ENCODE measurements at places on chromosomes 3 and 15.

- DNase-seq, result no peak
Observed at GRCh38 chr15:62026487-62027262, 33.6 kb downstream of the VPS13C start.

- DNase-seq, result no peak
Observed at GRCh38 chr15:55164284-55164683, 32.5 kb downstream of the RSL24D1 start.

- no peak for DNase-seq
Observed at GRCh38 chr3:16663854-16664712, 58.9 kb upstream of the DAZL start.

- no peak for DNase-seq
Observed at GRCh38 chr3:10632741-10633140, 127.4 kb upstream of the ATP2B2 start.

DNA sequence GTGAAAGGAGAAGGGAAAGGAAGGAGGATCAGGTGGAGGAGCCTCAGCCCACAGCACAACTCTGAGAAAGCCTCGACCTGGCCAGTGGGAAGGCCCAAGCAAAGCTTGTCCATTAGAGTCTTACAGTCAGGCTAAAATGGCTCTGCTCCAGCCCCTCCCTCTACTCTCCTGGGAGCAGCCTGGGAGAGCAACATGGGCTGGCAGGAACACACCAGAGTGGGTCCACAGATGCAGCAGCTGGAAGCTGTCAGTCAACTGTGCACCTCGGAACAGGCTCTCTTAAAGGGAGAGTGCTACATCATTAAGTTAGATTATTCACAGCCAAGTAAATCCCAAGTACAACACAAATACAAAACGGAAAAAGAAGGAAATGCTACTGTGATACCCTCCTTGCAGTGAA lies 98.0 kb upstream of the LIMD1 start:
- DNase-seq, result no peak

- DNase-seq, result no peak
Observed at GRCh38 chr15:40471105-40471807, 472 bp downstream of the CHST14 start.

GRCh38 chr3:44045476-44046275 lies 196.0 kb upstream of the TOPAZ1 start:
- no peak for DNase-seq

DNA sequence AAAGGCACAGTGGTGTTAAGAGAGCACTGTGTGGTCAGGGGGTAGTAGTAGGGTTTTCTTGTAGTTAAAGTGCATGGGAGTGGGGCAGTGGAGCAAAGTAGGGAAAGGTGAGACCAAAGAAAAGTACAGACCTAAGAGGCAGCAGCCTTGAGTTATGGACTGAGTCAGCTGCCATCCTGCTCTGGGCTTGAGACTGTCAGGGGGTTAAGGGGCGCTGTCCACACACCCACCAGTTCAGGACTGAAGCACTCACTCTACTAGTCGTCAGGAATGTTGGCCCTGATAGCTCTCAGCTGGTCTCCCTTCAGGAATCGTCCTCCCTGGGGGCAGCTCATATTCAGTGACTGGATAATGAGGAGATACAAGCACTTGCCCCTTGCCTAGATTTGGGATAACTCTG lies 7.9 kb downstream of the CCR4 start:
- no peak for DNase-seq

- no peak for DNase-seq
Observed at GRCh38 chr15:87947560-87947959, 309.0 kb downstream of the NTRK3 start.

DNA sequence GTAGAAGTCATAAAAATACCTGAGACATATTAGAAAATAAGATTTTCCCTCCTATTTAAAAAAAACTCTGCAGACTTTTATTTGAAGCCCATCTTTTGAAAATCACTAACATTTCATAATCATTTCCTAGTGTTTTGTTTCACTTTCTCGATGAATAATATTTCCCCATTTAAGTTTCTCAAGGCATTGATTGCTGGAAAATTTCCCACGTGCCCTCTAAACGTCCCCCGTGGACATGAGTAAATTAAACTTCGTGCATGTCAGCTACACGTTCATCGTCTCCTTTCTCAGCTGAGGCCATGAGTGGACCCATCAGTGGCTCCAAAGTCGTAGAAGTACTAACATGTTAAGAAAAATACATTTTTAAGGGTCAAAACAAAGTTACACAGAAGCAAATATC lies 2.0 kb upstream of the TM2D3 start:
- DNase-seq, result no peak

DNA sequence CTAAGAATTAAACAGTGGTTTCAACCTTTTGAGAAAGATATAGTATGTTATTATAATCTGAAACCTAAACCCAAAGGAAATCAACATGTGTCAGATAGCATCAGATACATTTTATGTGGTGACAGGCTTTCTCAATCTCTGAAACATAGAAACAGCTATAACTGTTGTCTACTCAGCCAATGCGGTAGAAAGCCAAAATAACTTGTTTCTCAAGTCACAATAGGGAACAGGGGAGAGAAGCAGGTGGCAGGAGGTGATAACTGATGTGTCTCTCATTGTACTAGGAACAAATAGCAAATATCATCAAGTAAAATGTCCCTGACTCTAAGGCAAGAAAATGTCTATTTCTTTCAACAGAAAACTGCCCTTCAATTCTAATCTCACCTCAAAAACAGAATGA lies 38.6 kb downstream of the DENND6A start:
- DNase-seq, result no peak

GRCh38 chr3:149581681-149582370 lies 76.0 kb downstream of the WWTR1 start:
- peak; percentile 17 for DNase-seq

DNA sequence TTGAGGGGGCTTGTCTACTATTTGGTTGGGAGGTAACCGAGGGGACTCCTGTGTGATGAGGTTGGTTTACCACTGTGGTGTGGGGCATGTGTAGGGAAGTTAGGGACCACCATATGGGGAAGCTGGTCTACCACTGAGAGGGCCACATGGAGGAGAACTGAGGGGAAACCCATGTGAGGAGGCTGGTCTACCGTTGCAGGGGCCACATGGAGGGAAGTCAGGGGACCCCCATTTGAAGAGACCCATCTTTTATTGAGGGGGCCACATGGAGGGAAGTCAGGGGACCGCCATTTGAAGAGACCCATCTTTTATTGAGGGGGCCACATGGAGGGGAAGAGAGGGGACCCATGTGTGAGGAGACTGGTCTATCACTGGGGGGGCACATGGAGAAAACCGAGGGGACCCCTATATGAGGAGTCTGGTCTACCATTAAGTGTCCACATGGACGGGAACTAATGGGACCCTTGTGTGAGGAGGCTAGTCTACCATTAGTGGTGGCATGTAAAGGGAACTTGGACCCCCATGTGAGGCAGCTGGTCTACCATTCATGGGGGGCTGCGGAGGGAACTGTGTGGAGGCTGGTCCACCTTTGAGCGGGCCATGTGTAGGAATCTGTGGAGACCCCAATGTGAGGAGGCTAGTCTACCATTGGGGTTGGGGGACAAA lies 165.5 kb downstream of the FBLN2 start:
- no peak for DNase-seq

DNA sequence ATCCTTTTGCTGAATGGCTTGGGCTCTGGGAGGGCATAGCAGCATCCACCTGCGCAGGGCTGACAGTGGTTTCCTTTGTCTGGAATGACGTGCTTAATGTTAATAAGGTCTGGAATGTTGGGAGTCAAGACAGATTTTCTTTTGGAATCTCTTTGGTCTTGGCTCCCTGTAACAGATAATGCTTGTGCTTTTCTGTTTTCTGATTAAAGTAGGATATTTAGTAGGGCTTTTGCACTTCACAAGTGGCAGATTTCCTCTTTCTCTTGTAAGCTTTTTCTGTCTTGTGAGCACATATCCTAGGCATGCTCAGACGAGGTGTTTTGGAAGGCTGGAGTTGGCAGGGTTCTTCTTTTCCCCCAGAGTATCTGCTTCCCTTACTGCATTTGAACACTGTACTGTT lies 189.6 kb downstream of the GHSR start:
- no peak for DNase-seq

DNA sequence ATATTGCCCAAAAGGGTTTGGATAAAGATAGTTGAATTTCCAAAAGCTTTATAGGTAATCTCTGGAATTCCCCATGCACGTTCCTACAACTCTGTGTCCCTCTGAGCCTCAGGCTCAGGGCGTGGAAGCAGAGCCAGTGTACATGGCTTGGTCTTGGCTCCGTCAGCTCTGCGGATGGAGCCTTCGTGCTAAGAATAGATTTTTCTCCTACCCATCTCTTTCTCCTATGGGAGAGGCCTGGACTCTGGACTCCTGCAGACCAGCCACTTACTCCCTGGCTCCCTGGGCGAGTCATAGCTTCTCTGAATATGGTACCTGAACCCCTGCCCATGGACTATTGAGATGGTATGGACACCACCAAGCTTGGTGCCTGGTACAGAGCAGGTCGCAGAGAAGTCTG lies 99.9 kb downstream of the EEFSEC start:
- no peak for DNase-seq

GRCh38 chr3:41193794-41194539 lies 5.3 kb upstream of the CTNNB1 start:
- DNase-seq, result no peak

- no peak for DNase-seq
Observed at GRCh38 chr15:36362509-36362915, 216.9 kb upstream of the CDIN1 start.

DNA sequence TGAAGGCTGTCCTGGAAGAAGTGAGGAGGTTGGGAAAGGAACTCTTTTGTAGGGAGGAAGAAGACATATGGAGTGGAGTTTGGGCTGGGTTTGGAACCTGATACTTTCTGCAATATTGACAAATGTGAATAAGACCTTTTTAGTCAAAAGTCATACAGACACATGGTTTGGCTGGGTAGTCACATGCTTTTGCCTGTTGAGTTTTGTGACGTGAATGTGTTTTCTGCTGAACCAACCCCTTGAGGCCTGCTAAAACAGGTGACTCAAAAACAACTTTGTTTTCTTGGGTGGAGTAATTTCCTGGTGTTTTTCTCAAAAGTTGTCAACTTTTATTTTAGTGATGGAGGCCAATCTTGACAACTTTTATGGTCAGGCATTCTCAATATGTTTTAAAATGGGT lies 39.4 kb upstream of the CCR4 start:
- DNase-seq, result no peak

DNA sequence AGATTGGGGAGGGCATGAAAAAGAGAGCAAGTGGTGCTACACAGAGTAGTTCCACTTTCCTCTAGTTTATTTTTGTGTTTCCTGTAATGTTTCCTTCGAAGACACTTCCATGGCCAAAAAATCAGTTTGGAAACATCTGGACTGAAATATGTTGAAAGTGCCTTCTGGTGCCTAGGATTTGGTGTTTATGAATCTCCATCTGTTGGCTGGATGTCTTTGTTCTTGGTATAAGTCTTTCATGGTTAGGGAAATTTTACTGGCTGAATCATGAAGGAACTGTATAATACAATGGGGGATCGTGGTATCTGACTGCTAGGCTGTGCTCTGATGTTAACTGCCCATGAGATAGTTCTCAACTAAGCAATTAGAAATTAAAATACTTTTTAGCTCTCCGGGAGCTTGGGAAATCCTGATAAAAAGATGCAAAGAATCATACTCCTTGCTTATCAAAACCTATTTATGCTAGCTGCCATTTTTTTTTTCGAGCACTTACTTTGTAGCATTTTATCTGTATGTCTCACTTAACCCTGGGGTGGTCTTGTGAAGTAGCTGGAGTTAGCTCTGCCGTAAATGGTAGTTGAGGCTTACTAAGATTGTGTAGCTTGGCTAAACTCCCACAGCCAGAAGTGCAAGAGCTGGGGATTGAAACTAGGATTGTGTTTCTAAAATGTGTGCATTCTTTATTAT lies 21.9 kb downstream of the AKAP13 start:
- no peak for DNase-seq

- no peak for DNase-seq
Observed at GRCh38 chr15:39720621-39721611, 61.7 kb downstream of the FSIP1 start.

DNA sequence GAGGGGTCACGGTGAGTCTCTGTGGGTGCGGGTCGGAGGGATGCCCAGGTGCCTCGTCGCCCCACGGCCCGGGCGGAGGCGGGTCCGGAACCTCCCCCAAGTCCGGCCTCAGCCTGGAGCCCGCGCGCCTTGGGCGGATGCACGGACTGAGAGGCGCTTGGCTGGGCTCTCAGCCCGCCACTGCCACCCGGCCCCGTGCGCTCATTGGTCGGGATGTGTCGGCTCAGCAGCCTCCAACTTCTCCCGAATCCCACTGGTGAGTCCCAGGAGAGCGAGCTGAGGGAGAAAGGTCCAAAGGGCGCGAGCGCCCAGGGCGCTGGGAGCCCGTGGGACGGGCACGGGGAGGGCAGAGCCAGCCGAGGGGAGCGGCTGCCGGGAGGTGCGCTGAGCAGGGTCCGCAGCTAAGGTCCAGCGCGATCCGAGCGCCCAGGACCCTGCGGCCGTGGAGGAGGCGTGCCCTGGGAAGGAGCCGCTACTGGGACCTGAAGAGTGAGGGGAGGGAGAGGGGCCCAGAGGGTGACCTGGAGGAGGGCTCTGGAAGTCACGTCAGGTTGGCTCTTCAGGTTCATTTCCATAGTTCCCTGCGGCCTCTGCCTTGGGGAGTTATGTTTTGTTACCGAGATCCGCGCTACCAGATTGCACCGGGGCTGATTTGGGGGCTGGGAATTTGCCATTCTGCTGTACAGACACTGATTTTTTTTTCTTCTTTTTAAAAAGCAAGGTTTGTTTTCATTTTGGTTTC lies at the start of gene MME:
Gene MME, plus strand, starts transcription at position 574 of the 742 bp plus-strand sequence. CDS start 3,849 bp downstream, outside the sequence.
- DNase-seq, result peak; percentile 43

DNA sequence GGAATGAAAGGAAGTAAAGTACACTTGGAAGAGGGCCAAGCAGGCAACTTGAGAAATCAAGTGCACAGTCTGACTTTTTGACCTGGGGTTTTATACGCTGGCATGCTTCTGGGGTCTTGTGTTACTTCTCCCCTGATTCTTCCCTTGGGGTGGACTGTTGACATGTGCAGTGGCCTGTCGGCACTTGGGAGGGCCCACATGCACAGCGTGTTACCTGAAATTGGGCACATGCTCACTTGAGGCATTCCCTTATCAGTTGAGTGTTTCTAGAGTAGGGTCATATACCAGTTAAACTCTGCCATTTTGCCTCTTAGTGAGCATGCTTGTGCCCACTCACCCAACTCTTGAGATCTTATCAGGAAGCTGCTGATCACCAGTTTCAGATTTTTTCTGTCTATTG lies 329.1 kb upstream of the SOX2 start:
- no peak for DNase-seq

- DNase-seq, result no peak
Observed at GRCh38 chr3:15321349-15321748, 11.0 kb downstream of the SH3BP5 start.

GRCh38 chr15:70318594-70319465 lies 221.1 kb upstream of the TLE3 start:
- DNase-seq, result no peak
